ENCODE measurements at places on chromosomes 6 and 20. TPM values are rescaled to one million over a fixed set of nuclear protein-coding genes. Genes with fewer than 3 reads are reported as not detected.

The PNLDC1 gene
- 0.73 TPM for total RNA-seq

The GNAS gene
- 235 TPM for total RNA-seq

The PLCG1 gene
- total RNA-seq, result 52.2 TPM

The ENPP5 gene
- total RNA-seq, result 0.78 TPM

The MOG gene
- total RNA-seq, result not detected

The PRICKLE4 gene
- total RNA-seq, result not detected

The PACRG gene
- 0.37 TPM for total RNA-seq

The APOM gene
- 0.59 TPM for total RNA-seq

The OVOL2 gene
- total RNA-seq, result not detected

The SLC22A1 gene
- total RNA-seq, result 1.5 TPM

The RBPJL gene
- total RNA-seq, result not detected

The F13A1 gene
- not detected for total RNA-seq

The C20orf96 gene
- 1.8 TPM for total RNA-seq

Measured in subcutaneous preadipocyte (primary cell).